Head of caudate nucleus (tissue), 42 donors: ENCODE measurements at places on chromosomes 13 and 19.

DNA sequence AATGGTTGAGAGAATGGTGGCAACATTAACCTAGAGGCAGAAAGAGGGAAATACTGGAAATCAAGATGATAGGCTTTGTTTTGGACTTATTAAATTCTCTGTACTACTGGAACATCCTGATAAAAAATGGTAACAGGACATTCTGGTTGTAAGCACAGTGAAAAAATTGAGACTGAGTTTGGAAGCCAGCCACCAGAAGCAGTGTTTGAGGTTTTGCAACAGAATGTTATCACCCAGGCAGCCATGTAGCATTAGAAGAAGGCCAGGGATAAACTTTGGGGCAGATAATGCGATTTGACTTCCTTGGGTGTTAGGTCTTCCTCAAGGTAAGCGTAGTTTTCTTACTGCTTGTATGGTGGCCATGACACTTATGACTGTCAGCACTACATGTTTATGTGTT is 307.4 kb downstream of the ATP8A2 start:
- DNase-seq, result no peak

- DNase-seq, result no peak
Observed at GRCh38 chr13:27955014-27955591, 14.0 kb downstream of the CDX2 start.

- DNase-seq, result no peak
Observed at GRCh38 chr13:27250833-27251165, 559 bp upstream of the RPL21 start.

- DNase-seq, result no peak
Observed at GRCh38 chr13:52669677-52670076, 17.0 kb downstream of the SUGT1 start.

GRCh38 chr19:13104848-13105711 is 2.4 kb upstream of the LYL1 start:
- no peak for DNase-seq

GRCh38 chr19:17052439-17052838 is 22.8 kb downstream of the HAUS8 start:
- peak; percentile 40 for DNase-seq

- DNase-seq, result no peak
Observed at GRCh38 chr19:4678881-4679790, 9.0 kb upstream of the MYDGF start.

DNA sequence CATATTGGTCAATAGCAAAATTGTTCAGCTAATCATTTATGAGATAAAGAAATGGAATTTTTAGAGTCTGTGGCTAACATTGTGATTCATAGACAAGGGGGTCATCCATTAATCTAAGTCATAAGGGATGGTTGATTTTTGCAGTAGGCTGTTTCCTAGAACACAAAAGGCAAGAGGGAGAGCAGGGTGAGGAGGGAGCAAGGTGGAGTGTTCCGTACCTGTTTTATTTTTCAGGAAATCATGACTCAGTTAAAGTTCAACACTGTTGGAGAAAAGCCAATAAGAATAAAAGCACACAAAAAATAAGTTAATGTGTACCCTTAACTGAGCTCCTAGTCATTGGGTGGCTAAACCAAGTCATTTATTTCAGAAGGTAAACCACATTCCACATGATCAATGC is 512.4 kb upstream of the ATXN8OS start:
- DNase-seq, result no peak

DNA sequence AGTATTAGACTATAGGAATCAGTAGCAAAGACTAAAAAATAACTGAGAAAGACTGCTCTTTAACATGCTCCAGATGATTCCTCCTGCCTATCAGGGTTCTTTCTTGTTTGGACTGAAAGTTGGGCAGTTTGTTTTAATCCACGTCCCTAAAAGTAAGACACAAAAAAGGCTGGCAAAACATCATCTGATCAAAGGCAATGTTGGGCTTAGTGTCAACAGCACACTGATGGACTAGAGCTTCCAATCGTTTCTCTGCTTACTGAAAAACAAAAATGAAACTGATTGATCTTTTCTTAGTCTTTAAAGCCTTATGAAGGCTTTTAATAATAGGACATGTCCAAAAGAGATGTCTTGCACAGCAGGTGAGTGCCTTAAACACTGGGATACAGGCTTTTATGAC is 1567.9 kb upstream of the PRR20A start:
- no peak for DNase-seq

DNA sequence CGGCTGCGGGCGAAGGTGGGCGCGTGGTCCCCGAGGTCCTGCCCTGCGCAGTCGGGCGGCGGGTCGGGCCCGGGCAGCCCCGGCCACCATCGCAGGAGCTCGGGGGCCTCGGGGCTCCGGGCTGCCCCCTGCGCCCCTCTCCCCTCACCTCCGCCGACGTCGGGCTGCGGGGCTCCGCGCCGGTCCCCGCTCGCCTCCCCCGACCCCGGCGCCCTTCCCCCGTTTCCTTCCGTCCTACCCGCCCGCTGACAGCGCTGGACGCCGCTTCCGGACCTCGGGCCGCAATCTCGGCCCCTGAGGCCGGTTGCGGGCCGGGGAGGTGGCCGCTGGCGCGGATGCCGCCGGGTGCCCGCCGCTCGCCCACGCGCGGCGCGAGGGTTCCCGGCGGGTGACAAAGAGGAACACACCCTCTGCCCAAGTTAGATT is 720 bp downstream of the FARP1 start:
- no peak for DNase-seq

DNA sequence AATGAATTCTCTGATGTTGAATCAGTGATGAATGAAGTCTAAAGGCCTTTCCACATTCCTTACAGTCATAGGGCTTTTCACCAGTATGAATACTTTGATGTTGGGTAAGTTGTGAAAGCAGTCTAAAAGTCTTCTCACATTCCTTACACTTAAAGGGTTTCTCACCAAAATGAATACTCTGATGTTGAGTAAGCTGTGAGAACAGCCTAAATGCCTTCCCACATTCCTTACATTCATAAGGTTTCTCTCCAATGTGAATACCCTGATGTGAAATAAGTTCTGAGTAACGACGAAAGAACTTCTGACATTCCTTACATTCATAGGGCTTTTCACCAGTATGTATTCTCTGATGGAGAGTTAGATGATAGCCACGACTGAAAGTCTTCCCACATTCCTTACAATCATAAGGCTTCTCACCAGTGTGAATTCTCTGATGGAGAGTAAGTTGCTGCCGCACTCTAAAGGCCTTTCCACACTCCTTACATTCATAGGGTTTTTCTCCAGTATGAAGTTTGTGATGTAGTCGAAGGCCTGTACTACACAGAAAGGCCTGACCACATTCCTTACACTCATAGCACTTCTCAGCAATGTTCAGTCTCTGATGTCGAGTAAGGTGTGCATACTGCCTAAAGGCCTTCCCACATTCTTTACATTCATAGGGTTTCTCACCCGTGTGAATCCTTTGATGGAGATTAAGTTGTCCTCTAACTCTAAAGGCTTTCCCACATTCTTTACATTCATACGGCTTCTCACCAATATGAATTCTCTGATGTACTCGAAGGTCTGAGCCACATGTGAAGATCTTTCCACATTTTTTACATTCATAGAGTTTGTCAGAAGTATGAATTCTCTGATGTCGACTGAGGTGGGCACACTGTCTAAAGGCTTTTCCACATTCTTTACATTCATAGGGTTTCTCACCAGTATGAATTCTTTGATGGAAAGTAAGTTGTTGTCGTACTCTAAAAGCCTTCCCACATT is 19.9 kb downstream of the ZFP30 start:
- DNase-seq, result no peak

- peak; percentile 55 for DNase-seq
Observed at GRCh38 chr13:20118268-20119140, 42.3 kb downstream of the GJA3 start.

- no peak for DNase-seq
Observed at GRCh38 chr19:6088602-6089049, 21.7 kb downstream of the RFX2 start.

DNA sequence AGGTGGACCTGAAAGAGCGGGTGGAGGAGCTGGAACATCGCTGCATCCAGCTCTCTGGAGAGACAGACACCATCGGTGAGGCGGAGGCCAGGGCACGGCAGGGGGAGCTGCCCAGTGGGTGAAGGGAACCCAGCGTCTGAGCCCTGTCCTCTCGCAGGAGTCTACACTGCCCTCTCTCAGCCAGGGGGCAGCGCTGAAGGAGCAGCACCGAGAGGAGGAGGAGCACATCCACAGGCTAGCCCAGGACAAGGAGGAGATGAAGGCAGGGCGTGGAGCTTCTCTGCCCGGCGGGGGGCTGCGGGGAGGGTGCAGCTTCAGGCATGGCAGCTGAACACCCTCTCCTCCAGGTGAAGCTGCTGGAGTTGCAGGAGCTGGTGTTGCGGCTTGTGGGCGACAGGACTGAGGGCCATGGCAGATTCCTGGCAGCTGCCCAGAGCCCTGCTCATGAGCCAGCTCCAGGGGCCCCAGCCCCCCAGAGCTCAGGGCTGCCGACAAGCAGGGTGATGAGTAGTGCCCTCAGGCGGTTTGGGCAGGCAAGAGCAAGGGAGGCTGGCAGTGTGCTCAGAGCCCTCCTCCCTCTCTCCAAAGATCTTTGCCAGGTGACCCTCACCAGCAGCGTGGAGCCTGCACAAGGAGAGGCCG is 31.4 kb upstream of the ZNF492 start:
- DNase-seq, result peak; percentile 29

DNA sequence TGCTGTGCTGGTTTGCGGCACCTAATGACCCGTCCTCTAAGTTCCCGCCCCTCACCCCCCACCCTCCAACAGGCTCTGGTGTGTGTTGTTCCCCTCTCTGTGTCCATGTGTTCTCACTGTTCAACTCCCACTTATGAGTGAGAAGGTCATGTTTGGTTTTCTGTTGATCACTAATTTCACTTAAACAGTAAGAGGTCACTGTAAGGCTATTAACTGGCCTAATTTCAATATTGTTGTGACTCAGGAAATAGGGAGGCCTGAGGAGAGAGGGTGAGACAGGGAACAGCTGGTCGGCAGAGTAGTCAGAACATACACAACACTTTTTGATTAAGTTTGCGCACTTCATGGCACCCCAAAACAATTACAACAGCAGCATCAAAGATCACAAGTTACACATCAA is 15.6 kb downstream of the TUBGCP3 start:
- no peak for DNase-seq

DNA sequence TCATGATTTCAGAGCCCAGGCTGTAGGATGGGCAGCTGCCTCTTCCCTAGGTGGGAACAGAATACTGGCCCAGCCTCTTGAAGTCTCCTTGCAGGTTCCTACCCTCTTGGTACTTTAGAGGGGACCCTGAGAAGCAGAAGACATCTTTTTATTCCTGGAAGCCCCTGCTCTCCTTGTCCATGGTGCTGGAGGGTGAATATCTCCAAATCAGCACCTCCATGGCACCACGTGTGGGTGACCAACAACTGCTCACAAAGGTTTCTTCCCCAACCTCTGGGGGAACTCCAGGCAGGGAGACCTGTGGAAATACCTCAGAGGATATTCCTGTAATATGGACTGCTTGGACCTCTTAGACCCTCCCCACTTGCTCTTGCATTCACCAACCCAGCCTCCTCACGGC is 48.1 kb upstream of the TSHZ3 start:
- DNase-seq, result no peak

GRCh38 chr13:29696606-29697005 is 101.1 kb upstream of the SLC7A1 start:
- DNase-seq, result no peak

DNA sequence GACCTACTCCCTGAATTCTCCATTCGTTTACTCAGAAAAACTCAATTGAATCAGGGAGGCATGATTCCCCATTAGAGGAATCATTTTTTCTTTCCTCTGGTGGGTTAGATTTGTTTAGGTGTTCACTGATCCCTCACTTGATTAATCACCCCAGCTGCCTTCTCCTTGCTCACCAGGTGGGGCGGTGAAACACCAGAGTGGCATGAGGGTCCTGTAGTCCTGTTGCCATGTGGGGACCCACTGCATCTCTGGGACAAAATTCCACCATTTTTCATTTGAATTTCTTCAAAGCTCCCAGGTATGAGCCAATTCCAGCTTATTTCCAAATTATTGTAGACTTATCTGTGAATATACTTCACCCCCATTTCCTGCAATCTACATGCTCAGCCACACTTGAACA is 462.7 kb upstream of the ZNF507 start:
- DNase-seq, result no peak

DNA sequence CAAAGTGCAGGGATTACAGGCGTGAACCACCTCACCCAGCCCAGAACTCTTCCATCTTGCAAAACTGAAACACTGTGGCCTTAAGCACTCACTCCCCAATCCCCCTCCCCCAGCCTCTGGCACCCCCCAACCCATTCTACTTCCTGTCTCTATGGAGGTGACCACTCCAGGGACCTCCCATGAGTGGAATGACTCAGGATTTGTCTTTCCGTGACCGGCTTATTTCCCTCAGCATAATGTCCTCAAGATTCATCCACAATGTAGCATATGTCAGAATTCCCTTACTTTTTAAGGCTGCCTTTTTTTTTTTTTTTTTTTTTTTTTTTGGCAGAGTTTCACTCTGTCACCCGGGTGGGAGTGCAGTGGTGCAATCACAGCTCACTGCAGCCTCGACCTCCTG is 3.6 kb upstream of the F2RL3 start:
- no peak for DNase-seq

DNA sequence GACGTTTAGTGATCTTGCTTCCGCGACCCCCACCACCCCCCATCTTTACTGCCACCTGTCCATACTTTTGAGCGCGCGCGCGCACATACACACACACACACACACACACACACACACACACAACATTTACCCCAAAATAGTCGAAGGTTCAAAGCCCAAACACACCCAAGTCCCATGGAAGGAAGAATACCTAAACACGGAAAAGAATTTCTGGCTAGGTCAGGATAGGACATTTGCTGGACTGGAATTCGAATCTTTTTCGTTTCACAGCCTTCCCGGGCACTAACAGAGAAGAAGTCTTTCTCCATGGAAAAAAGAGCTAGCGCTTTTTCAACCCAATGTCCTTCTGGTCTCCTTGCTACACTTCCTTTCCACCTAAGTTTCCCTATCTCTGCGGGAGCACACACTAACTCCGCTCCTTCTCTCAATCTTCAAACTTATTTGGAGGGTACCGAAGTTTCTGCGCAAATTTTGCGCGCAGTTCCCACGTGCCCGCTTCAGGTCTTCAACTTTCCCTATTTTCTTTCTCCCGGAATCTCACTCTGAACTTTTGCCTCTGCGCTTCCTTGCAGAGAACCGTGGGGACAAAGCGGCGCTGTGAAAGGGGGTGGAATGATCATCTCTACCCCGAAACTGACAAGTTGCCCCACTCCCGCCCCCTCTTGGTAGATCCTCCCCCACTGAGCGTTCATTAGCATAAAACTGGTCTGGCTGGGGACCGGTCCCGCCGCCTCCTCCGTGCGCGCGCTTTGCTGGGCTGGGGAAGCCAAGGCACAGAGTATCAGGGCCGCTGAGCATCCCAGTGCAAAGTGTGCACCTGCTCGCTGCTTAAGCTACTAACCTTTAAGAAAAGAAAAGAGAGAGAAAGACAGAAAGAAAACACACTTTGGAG is 2.7 kb downstream of the DACH1 start:
- peak; percentile 65 for DNase-seq

- DNase-seq, result no peak
Observed at GRCh38 chr19:41426952-41427646, at the start of gene B3GNT8. TSS of gene B3GNT8 (minus strand) at chr19:41427374. CDS start at chr19:41426778, 596 bp downstream.

DNA sequence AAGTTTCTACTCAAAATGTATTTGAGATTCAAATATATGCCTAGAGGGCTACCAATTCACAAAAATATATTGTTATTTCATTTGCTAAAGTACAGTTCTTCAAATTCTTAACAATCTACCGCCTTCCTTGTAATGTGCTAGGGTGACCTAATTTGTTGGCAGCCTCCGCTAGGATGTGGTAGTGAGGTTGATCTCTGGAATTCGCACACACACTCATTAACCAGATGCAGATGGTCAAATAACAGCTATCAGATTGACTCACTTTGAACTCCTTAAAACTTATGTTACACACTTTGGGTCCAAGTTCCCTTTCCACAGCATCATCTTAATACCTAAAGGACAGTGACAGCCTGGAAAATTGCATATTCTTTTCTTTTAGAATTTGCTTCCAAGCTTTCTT is 367.3 kb downstream of the DCT start:
- DNase-seq, result no peak
